ENCODE measurements at places on chromosomes 16 and 17. TPM values are rescaled to one million over a fixed set of nuclear protein-coding genes. Genes with fewer than 3 reads are reported as not detected.

Gene ABCA8
- 0.57 TPM for total RNA-seq

Gene RHBDF1
- 71.1 TPM for total RNA-seq

Gene DNAI2
- not detected for total RNA-seq

Gene SMARCD2
- total RNA-seq: 70.2 TPM

Gene ZKSCAN2
- total RNA-seq: 6.3 TPM

Gene CHST5
- under 0.01 TPM for total RNA-seq

Gene SLC16A13
- 1.1 TPM for total RNA-seq

Gene SAMD14
- 1.8 TPM for total RNA-seq

Gene ARL5C
- not detected for total RNA-seq

Gene XAF1
- total RNA-seq: 41.4 TPM

Gene KRT33B
- not detected for total RNA-seq

Gene PCGF2
- 12.5 TPM for total RNA-seq

Gene MT1G
- not detected for total RNA-seq

Gene EEF2KMT
- 7.9 TPM for total RNA-seq

Gene OR4D1
- not detected for total RNA-seq

Gene CES1
- 0.22 TPM for total RNA-seq

Gene BLMH
- total RNA-seq: 22.8 TPM

Gene DPEP3
- not detected for total RNA-seq

Gene RTN4RL1
- total RNA-seq: not detected

Measured in placental pericyte (primary cell).